Stimulated activated naive B cell treated with anti-CD40 and anti-IgM and Interleukin-4, amounts not matched to agents 10 μg/mL and 1 μg/mL and 100 μg/mL, for 72 hours (primary cell): ENCODE measurements at places on chromosomes 1 and 21.
A peak's percentile ranks its signal among the peaks of the same experiment; 100 is the strongest.

DNA sequence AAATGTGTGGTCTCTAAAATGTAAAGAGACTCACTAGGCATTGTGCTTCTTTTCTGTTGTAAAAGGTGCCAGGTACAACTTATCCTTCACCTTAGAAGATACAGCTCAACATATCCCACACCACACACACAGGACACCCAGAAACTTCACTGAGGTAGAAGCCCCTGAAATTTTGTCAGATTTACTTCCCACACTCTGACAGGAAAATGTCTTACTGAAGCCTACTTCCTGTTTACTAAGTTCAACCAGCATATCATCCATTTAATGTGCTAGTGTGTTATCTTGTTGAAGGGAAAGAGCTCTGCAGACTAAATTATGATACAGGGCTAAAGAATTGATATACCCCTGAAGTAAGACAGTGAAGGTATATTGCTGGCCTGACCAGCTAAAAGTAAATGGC lies 39.9 kb upstream of the INSL5 start:
- H3K27ac ChIP-seq, result peak overlapping the region; percentile 65
- DNase-seq, result no peak
- peaks cover 7% of the 10 kb centered on the region for H3K36me3 ChIP-seq
- H3K27me3 ChIP-seq, result no peaks in the 10 kb centered on the region

- no peak within 1 kb of the TSS for H3K27ac ChIP-seq
- DNase-seq, result peak; percentile 4
- H3K4me3 ChIP-seq, result peak within 1 kb of the TSS; percentile 81
- H3K36me3 ChIP-seq, result no peaks in the 10 kb centered on the region
- peaks cover 54% of the 10 kb centered on the region for H3K4me1 ChIP-seq
These were observed at the start of gene NAV1 for GRCh38 chr1:201538612-201539551. TSS of gene NAV1 (plus strand) at chr1:201539127. CDS start at chr1:201622885, 83,758 bp downstream.

GRCh38 chr1:115753830-115754229 lies 14.7 kb downstream of the CASQ2 start:
- no peak overlapping the region for H3K4me3 ChIP-seq
- H3K36me3 ChIP-seq, result no peaks in the 10 kb centered on the region
- DNase-seq, result no peak
- peaks cover 26% of the 10 kb centered on the region for H3K27me3 ChIP-seq

DNA sequence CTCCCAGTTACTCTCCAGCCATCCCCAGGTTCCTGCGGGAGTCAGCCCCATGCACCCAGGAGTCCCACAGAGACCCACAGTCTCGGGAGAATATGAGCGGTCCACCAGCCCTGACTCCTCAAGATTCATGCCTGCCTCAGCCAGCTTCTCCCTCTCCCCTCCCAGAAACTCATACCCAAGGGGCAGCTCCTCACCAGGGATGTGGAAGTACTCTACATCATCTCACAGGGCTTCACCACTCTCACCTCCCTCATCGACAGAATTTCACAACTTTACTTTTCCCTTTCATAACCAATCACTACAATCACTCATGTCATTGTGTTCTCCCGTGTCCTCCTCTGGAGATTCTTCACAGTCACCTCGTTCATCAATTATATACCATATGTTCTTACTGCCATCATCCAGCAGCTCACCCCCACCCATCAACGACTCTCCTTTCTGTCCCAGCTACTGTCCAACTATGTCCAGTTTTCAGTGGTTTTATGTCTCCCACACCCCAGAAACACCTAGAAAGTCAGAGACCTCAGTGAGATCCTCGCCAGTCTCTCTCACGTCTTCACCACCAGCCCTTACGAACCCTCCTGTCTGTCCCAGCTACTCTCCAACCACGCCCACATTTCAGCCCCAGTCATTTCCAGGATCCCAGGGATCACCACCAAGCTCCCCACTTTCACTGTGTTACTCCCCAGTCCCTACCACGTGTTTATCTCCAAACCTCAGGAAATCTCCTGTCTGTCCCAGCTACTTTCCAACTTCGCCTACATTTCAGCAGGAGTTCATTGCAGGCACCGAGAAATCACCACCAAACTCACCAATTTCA lies 1530.1 kb upstream of the TPTE start:
- no peak overlapping the region for H3K27ac ChIP-seq
- no peak overlapping the region for H3K4me3 ChIP-seq
- no peaks in the 10 kb centered on the region for H3K36me3 ChIP-seq

GRCh38 chr1:12450756-12451559 lies 167.1 kb downstream of the DHRS3 start:
- DNase-seq, result no peak
- no peak overlapping the region for H3K4me3 ChIP-seq
- no peaks in the 10 kb centered on the region for H3K27me3 ChIP-seq
- no peak overlapping the region for H3K27ac ChIP-seq

GRCh38 chr1:198497326-198498102 lies 43.0 kb downstream of the ATP6V1G3 start:
- no peaks in the 10 kb centered on the region for H3K27me3 ChIP-seq
- no peak for DNase-seq
- peak overlapping the region; percentile 34 for H3K4me3 ChIP-seq
- peaks cover 11% of the 10 kb centered on the region for H3K4me1 ChIP-seq

- peaks cover 39% of the 10 kb centered on the region for H3K36me3 ChIP-seq
- DNase-seq, result no peak
- no peak overlapping the region for H3K27ac ChIP-seq
- H3K4me1 ChIP-seq, result peaks cover 52% of the 10 kb centered on the region
- no peaks in the 10 kb centered on the region for H3K27me3 ChIP-seq
- H3K4me3 ChIP-seq, result no peak overlapping the region
These were observed 54.1 kb downstream of the RUNX1 start for GRCh38 chr21:34994766-34995631.

GRCh38 chr1:228010921-228011320 lies 4.1 kb downstream of the WNT3A start:
- no peak overlapping the region for H3K4me3 ChIP-seq
- peaks cover 46% of the 10 kb centered on the region for H3K27me3 ChIP-seq
- no peaks in the 10 kb centered on the region for H3K36me3 ChIP-seq
- H3K27ac ChIP-seq, result peak overlapping the region; percentile 15
- DNase-seq, result no peak

- no peak overlapping the region for H3K4me3 ChIP-seq
- H3K4me1 ChIP-seq, result no peaks in the 10 kb centered on the region
- DNase-seq, result no peak
- H3K27ac ChIP-seq, result no peak overlapping the region
- no peaks in the 10 kb centered on the region for H3K36me3 ChIP-seq
These were observed 37.9 kb upstream of the CCDC27 start for GRCh38 chr1:3714284-3714741.

- peak overlapping the region; percentile 99 for H3K27ac ChIP-seq
- peak overlapping the region; percentile 81 for H3K4me3 ChIP-seq
- peaks cover 42% of the 10 kb centered on the region for H3K4me1 ChIP-seq
- peaks cover 54% of the 10 kb centered on the region for H3K36me3 ChIP-seq
- DNase-seq, result peak; percentile 78
These were observed 5.8 kb downstream of the IFI16 start for GRCh38 chr1:159015440-159015909.

DNA sequence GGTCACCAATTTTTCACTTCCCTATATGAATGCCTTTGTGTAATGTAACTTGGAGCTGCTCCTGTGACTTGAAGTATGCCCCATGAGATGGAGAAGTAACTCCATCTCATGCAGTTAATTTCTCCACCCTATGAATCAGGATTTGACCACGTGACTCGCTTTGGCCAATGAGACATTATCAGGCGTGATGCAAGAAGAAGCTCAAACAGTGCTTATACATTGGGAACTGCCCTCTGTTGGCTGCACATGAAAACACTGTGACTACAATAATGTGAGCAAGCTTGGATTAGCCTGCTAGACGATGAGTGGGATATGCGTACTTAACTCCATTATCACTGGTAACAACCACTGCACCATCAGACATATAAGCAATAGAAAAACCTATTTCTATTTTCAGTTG lies 684.4 kb downstream of the PLA2G4A start:
- no peaks in the 10 kb centered on the region for H3K27me3 ChIP-seq
- no peaks in the 10 kb centered on the region for H3K4me1 ChIP-seq
- H3K27ac ChIP-seq, result no peak overlapping the region
- H3K36me3 ChIP-seq, result no peaks in the 10 kb centered on the region

DNA sequence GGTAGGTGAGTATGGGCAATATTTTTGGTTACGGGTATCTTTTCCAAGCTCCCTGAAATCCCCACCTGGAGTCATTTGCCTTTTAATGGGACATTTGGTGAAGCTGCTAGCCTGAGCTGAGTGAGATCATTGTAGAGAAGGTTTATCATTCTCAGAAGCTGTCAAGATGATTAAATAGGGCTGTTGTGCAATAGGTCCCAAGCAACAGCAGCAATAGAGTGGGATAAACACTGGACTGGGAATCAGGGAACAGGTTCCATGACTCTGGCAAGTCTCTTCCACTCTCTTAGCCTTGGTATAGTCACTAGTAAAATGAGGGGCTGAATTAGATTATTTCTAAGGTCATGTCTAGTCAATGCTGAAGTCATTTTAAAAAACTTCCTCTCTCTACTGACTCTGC lies 30.3 kb upstream of the FAM78B start:
- H3K36me3 ChIP-seq, result no peaks in the 10 kb centered on the region
- H3K4me3 ChIP-seq, result no peak overlapping the region
- no peak overlapping the region for H3K27ac ChIP-seq
- DNase-seq, result no peak

DNA sequence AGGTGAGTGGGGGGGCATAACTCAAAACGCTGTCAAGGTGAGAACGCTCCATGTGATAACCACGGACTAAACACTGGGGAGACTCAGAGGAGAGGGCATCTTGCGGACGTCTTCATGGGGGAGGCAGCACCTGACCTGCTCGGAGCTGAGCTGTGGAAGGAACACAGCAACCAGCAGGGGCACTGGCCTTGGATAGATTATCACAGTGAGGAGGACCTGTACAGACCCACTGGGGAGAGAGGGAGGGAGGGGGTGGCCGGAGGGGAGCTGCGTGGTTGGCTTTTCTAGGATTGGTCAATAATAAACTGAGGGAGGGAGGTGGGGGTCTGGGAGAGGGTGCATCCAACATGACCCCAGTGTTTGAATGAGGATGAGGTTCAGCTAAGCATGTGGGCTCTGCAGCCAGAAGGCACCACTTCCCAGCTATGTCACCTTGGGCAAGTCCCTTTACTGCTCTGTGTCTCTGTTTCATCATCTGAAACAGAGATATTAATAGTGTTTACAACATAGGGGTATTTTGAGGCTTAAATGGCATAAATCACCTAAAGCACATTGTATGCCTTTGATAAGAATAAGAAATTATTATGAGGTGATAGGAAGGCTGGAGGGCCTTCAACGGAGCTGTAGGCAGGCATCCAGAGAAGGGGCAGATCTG lies 123.3 kb downstream of the GRIK3 start:
- H3K4me1 ChIP-seq, result peaks cover 4% of the 10 kb centered on the region
- no peak overlapping the region for H3K27ac ChIP-seq
- peaks cover 39% of the 10 kb centered on the region for H3K27me3 ChIP-seq
- no peak for DNase-seq
- no peak overlapping the region for H3K4me3 ChIP-seq

DNA sequence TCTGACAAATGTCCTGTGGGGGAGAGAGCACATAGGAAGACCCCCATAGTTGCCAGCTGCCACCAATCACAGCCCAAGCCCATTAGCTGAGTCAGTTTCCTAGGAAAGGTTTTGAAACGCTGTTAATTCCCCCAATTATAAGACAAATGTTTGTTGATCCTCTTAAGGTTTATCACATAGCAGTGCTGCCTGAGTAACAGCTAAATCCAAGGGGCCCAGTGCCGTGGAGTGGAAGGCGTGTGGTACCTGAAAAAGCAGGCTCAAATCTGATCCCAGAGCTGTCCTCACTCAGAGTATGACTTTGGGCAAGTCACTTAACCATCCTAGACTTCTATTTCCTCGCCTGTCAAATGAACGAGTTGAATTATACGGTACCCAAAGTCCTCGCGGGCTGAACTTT lies 69.5 kb downstream of the GRIK3 start:
- H3K4me1 ChIP-seq, result no peaks in the 10 kb centered on the region
- no peak overlapping the region for H3K4me3 ChIP-seq
- H3K27ac ChIP-seq, result no peak overlapping the region
- H3K36me3 ChIP-seq, result no peaks in the 10 kb centered on the region
- DNase-seq, result no peak

GRCh38 chr21:29074007-29074376 lies 544 bp upstream of the CCT8 start:
- peak overlapping the region; percentile 97 for H3K4me3 ChIP-seq
- DNase-seq, result no peak
- peaks cover 20% of the 10 kb centered on the region for H3K36me3 ChIP-seq
- H3K27me3 ChIP-seq, result no peaks in the 10 kb centered on the region
- H3K27ac ChIP-seq, result peak overlapping the region; percentile 100

- H3K27me3 ChIP-seq, result peaks cover 7% of the 10 kb centered on the region
- no peaks in the 10 kb centered on the region for H3K4me1 ChIP-seq
- no peaks in the 10 kb centered on the region for H3K36me3 ChIP-seq
- H3K27ac ChIP-seq, result no peak overlapping the region
- no peak for DNase-seq
- H3K4me3 ChIP-seq, result no peak overlapping the region
These were observed 6.0 kb upstream of the SEC16B start for GRCh38 chr1:177975588-177976495.

DNA sequence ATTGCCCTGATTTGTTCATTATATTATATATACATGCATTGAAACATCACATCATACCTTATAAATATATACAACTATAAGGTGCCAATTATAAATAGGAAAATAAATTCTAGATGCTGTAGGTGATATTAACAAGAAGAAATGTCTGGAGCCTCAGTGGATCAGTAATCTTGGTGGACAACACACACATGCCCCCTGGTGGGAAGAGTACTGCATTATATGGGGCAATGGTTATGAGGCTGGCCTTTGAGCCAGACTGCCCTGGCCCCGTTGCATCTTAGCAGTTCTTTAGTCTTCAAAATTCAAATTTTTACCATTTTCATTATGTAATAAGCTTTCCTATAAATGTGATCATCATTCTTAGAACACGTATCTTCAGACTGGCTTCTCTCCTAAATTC lies 335.0 kb upstream of the GREM2 start:
- H3K4me1 ChIP-seq, result no peaks in the 10 kb centered on the region
- no peak for DNase-seq
- no peak overlapping the region for H3K27ac ChIP-seq
- H3K4me3 ChIP-seq, result no peak overlapping the region

DNA sequence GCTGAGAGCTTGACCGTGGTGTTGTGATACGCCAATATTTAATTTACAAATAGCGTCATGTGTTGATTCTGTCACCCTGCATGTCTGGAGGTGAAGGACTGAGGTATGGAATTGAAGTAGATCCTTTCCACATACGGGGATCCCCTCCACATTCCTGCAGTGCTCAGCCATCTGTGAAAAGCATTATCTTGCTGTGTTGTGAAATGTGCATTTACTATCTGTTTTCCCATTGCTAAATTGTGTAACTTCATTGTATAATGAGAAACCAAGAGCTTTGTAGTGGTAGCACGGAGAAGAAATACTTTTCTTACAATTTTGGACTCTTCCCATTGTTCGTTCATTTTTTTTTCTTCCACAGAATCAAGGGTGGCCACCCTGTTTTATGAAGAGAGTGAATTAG lies 577.3 kb upstream of the ZP4 start:
- no peaks in the 10 kb centered on the region for H3K4me1 ChIP-seq
- no peak overlapping the region for H3K27ac ChIP-seq
- no peak overlapping the region for H3K4me3 ChIP-seq
- H3K27me3 ChIP-seq, result no peaks in the 10 kb centered on the region
- DNase-seq, result no peak
- no peaks in the 10 kb centered on the region for H3K36me3 ChIP-seq
